ENCODE measurements at places on chromosomes 1 and 21.

- no peak for DNase-seq
Observed at GRCh38 chr1:41758904-41759548, 159.7 kb downstream of the HIVEP3 start.

- no peak for DNase-seq
Observed at GRCh38 chr1:246280551-246280950, 226.5 kb downstream of the SMYD3 start.

DNA sequence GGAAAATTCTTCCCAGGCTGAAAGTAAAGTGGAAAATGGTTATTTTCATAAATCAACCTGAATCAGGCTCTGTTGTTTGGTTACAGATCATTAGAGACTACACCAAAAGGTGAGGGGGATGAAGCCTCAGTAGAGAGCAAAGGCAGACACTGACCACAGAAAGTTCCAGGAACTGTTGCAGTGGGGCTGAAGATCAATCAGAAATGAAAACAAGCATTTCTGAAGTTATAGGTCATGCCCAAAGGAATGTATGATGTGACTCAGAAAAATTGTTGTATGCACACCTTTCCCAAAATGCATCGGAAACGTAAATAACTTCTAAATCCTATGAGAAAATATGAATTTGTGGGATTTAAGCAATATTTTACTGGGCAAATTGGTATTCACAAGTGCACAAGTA lies 63.3 kb downstream of the FYB2 start:
- no peak for DNase-seq

- no peak for DNase-seq
Observed at GRCh38 chr1:40422630-40423263, 27.5 kb upstream of the ZFP69B start.

GRCh38 chr21:17340081-17340480 lies 172.8 kb upstream of the CXADR start:
- DNase-seq = no peak

GRCh38 chr1:30485072-30485471 lies 238.3 kb downstream of the MATN1 start:
- no peak for DNase-seq

- DNase-seq = no peak
Observed at GRCh38 chr1:111499026-111499785, 4.2 kb downstream of the ADORA3 start.

GRCh38 chr1:201471772-201472171 lies 2.8 kb upstream of the PHLDA3 start:
- DNase-seq = no peak

DNA sequence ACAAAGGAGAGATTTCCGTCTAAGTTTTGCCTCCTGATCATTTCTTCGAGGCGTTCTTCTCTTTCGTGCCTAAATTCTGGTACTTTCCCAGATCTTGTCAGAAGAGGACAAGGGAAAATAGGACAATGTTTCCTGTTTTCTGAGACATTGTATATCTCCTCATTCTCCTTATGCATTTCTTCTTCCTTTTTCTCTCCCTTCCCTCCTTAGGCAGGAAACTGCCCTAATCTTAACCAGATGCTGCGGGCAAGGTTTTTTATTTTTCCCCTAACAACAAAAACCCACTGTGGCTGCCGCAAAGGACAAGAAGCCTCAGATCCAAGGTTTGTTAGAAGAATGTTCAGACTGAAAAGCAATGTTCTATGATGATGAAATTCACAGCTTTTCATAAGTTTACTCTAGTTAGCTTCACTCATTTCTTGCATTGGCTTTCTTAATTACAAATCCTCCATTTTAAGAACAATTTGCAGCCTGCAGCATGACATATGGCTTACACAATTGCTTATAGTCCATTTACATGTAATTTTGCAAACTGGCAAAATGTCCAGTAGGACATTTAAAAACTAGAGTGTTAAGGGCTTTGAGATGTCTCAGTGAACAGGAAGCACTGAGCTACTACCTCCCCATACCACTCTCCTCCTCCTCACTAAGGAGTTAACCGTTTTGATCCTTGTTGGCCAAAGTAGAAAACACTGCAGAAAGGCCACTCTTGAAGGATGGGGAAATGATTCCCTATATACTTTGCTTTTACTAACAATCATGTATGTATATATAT lies 624 bp downstream of the CTSK start:
- no peak for DNase-seq

- no peak for DNase-seq
Observed at GRCh38 chr1:204076891-204077290, 4.0 kb downstream of the SOX13 start.
